ENCODE measurements at places on chromosomes 5 and 9. TPM values are rescaled to one million over a fixed set of nuclear protein-coding genes. Genes with fewer than 3 reads are reported as not detected.

The TAL2 gene
- not detected for total RNA-seq

The SPINK6 gene
- total RNA-seq, result not detected

The PRUNE2 gene
- total RNA-seq, result 0.44 TPM

The BASP1 gene
- total RNA-seq, result 23.4 TPM

The ZNF354C gene
- not detected for total RNA-seq

The PCDHB2 gene
- not detected for total RNA-seq

The F2RL1 gene
- total RNA-seq, result not detected

The NUP214 gene
- 67.1 TPM for total RNA-seq

The PCDHA7 gene
- not detected for total RNA-seq

The SH3GL2 gene
- total RNA-seq, result not detected

The PIP5K1B gene
- 10.7 TPM for total RNA-seq

The ATG12 gene
- 48.3 TPM for total RNA-seq

The WDR38 gene
- total RNA-seq, result not detected

The DRD1 gene
- not detected for total RNA-seq

Measured in OCI-LY7 (cell line).